ENCODE measurements at places on chromosomes 12 and 14.

GRCh38 chr14:43981135-43981768 is 525.8 kb downstream of the FSCB start:
- DNase-seq = no peak

DNA sequence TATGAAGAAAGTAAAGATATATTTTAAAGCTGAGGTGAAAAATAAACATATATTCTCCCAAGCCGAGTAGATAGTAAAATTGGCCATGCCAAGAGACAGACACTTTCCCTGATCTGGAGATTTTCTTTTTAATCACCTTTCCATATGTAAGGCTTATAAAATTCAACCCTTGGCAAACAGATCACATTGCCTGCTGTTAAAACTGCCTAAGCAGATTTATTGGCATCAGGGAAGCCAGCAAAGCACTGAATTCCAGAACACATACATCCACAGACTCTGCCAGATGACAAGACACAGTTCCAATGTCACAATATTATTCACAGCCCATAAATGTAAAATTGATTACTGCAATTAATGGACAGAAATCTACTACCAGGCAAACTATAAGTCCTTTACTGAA is 78.2 kb upstream of the GARIN2 start:
- DNase-seq = no peak

- peak; percentile 42 for DNase-seq
Observed at GRCh38 chr14:76203086-76204001, 51.6 kb downstream of the GPATCH2L start.

GRCh38 chr12:23084236-23084995 is 459.4 kb downstream of the ETNK1 start:
- no peak for DNase-seq

DNA sequence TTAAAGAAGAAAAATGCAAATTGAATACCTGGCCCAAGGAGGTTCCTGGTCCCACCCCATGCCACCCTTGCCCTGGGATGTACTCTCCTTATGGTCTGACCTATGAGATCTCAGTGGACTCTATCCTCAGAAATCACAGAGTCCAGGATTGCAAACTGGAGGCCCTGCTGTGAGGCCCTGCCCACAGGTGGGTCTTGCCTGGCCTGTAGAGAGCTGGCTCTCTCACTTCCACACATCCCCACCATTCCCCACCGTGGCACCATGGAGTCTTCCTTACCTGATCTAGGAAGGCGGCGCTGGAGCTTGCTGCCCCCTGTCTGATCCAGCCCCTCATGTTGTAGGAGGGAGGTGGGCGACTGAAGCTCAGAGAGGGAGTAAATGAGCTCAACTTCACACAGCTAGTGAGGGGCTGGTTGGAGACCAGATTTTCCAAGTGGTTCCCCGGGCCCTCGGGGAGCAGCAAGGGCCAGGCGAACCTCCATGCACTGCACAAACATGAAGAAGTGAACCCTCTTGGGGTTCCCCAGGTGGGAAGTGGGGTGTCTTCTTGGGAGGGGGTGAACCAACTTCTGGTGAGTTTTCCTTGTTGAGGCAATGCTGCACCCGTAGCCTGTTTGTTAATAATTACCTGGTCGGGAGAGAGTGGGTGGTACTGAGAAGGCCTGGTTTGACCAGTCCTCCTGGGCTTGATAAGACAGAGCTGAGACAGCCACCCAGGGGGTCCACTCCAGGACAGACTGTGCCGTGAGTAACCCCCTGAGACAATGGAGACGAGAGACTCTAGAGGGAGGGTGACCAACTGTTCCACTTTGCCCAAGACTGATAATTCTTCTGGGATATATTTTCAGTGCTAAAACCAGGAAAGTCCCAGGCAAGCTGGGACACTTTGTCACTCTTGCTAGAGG is at the start of gene SERPINA4:
Gene SERPINA4, plus strand, starts transcription at position 692 of the 905 bp plus-strand sequence. CDS start 2,041 bp downstream, outside the sequence.
- DNase-seq = no peak
